Amniotic stem cell (primary cell): ENCODE measurements at places on chromosomes 5 and 9.

GRCh38 chr9:134536931-134537330 lies 104.7 kb upstream of the COL5A1 start:
- no peak for DNase-seq

DNA sequence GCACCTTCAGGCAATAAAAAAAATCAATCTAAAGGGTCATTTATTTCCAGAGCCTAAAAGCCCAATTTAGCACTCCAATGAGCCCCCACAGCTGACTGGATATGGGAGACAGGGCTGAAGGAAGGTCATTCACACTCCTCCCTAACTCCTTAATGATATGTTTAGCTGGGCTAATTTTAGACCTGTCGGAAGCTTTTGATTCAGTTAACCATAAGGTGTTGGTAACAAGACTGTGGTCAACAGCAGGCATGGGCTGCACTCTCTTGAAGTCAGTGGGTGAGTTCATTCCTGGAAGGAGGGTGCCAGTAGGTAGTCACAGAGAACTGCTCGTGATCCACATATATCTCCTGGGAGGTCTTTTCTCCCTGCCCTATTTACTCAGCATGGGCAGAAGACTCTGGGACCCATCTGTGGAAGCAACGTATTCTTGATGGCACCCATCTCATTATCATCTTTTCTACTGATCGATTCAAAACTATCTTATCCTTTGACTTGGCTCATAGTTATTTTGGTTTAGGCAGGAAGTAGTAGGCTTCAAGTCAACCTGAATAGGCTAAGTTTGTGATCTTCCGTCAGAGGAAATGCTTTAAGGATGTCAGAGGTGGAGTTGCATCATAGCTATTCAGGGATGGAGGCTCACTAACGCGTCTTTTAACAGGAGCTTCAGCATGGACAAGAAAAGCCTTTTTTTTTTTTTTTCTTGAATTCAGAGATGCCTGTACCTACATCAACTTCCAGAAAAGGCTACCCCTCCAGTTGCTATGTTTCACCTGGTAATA lies 367.7 kb upstream of the SLC30A5 start:
- DNase-seq, result no peak

DNA sequence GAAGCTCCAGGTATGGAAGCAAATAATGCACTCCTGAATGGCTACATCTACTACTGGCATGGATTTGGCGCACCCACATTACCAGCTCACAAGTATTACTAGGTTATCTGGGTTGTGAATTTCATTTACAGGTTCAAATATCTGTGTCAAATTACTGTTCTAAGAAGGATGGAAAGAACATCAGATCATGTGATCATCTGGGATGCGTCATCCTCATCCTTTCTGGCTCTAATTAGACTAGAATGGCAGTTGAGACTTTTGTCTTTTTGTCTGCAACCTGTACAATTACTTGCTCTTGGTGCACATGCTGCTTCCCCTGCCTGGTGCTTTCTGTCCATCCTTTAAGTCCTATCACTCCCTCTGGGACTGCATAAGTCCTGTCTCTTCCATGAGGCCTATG lies 64.1 kb downstream of the PJA2 start:
- DNase-seq, result no peak

DNA sequence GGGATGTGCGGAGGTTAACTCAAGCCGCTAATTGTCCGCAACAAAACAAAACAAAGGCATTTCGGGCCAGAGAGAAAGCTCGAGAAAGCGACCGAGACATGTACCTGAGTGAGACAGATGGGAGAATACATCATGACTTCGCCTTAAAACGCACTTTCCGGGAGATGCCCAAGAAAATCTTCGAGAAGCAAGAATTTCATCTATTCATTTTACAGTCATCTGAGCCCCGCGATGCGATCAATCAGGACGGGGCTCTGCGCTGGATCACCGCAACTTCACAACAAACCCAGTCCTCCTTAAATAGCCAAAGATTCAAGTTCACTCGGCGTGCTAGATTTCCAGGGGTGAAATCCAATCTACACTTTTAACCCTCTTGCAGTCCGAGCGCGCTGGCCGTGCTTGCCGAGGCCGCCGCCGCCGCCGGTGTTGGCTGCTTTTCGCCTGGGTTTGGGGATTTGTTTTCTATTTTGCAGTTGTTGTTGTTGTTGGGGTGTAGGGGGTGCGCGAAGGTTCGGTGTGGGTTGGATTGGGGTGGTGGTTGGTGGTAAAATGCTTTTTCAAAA lies 482 bp downstream of the NFIB start:
- DNase-seq, result peak; percentile 3

- no peak for DNase-seq
Observed at GRCh38 chr5:172530406-172530805, 76.1 kb upstream of the SH3PXD2B start.

DNA sequence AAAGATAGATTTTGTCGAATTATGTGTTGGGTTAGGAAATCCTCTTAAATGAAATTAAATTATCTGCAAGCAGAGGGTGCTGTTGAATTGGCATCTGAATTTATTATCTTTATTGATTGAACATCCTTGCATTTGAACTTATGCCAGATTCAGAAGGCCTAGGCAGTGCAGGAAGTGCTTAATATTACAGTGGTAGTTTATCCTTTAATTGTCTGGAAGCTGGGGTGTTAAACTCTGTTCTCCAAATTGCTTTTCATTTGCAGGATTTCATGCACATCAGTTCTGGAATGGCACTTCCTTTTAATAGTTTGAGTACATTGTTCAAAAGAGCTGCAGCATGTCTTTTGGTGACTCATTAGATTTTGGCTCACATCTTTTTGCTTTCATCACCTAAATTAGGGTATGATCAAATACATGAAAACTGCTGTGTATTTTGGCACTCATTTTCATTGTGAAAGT lies 186.3 kb downstream of the KDM4C start:
- no peak for DNase-seq

DNA sequence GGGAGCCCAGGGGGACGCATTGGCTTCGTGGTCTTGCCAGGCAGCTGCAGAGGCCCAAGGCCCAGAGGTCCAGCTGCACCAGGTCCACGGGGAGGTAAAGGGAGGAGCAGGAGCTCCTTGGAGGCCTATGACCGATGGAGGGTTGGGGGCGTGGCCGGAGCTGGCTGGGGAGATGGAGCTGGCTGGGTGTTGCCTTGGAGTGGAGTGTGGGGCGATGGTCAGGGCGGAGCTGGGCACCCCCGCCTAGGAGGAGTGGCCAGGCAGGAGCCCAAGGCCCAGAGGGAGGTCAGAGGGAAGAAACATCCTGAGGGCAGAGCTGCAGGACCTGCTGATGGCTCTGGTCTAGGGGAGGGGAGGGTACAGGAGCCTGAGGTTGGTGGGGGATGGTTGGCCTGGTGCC lies 44.6 kb downstream of the KCNT1 start:
- DNase-seq, result no peak

- no peak for DNase-seq
Observed at GRCh38 chr5:68652534-68652965, 437.0 kb downstream of the PIK3R1 start.

DNA sequence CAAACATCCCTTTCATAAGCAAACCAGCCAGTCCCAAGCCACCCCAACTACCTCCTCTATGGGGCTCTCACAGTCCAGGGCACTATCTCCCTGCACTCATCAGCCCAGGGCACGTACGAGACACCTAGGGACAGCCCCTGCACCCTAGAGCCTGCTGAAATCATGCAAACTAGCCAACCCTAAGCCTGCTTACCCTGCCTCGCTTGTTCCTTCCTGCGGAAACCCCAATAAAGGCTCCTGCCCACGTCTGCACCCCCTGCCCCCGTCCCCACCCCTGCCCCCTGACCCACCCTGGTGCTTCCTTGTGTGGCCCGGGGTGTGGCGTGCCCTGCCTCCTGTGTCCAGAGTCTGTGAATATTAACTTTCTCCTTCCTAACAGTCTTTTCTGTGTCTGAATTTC lies 135.9 kb downstream of the GADD45G start:
- no peak for DNase-seq

DNA sequence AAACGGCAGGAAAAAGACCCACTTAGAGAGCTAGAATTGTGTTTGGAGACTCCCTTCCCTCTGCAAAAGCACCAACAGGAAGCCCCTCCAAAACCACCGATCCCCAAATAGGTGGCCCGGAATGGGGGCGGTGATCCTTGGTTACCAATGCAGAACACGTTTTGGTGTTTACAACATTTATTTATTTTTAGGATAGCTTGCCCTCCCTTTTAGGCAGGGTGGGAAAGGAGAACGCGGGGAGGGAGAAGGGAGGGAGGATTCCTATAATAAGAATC lies 579 bp upstream of the NTRK2 start:
- DNase-seq, result no peak

DNA sequence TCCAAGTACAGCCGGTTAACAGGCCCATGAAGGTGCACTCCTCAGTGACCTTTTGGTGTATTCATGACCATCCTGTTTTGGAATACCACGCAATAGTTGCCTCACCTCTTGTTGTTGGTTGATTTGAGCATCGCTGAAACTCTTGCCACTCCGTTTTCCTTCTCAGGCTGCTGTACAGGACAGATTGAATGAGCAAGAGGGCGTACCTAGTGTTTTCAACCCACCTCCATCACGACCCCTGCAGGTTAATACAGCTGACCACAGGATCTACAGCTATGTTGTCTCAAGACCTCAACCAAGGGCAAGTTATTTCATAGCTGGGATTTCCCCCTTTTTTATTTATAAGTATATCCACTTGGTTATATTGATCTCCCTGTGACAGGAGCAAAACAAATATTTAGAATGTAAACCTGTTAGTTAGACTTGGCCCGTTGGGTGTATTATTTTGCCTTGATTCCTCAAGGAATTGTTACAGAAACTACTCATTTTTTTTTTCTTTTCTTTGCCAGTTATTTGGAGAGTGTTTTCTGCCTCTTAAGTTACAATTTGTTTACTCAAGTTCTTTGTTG lies 38.1 kb downstream of the FAF2 start:
- no peak for DNase-seq

DNA sequence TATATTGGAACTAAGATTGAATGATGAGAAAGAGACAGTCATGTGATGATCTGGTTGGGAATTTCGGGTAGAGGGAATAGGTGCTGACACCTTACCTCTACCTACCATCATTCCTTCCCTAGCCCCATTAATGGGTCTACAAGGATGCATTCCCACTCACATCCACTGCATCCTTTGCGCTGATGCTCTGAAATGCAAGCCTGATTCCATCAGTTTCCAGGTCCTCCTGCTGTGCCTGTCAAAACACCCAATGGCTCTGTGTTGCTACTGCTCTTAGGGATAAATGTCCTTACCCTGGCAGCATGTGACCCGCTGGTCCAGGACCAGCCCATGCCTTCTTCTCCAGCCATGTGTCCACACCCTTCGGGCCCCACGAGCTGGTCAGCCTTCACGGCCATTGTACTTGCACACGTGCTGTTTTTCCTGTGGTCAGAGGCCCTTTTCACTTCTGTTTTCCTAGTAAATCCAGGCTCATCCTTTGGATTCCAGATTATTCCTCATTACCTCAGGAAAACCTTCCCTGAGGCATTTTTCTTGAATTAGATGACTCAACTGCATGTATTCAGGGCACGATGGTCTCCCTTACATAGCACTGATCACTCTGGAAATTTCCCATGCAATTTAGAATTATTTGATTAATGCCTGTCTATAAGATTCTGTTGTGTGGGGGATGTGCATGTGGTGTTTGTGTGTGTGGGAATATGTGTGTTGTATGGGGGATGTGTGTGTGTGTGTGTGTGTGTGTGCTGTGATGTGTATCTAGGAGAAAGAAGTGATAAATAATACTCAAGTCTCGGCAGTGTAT lies 185.0 kb downstream of the DIRAS2 start:
- DNase-seq, result no peak

DNA sequence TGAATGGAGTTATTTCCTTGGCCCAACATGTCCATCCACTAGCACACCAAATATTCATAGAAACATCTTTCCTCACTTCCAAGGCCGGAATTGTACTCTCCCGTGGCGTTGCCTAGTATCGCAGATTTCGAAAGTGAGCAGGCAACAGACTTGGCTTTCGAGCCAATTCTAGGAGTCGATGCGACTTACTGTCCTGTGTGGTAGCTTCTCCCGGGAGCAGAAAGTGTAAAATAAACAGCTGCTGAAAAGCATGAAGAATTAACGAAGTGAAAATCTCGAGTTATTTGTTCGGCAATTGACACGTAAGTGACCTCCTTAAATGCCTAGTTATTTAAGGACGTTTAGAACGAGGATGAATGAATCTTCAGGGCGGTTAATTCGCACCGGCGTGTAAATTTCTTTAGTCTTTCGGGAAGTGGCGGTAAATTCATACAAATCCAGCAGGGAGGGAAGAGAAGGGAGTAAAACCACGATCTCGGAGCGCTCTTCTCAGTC lies 449 bp upstream of the PCSK5 start:
- DNase-seq, result peak; percentile 46

GRCh38 chr5:119359737-119360413 lies 4.1 kb downstream of the TNFAIP8 start:
- DNase-seq, result no peak

GRCh38 chr5:125198270-125198974 lies 452.0 kb upstream of the ZNF608 start:
- DNase-seq, result peak; percentile 58

GRCh38 chr5:67985686-67986387 lies 229.7 kb upstream of the PIK3R1 start:
- no peak for DNase-seq

GRCh38 chr9:137163805-137164204 lies 6.0 kb downstream of the LRRC26 start:
- no peak for DNase-seq

DNA sequence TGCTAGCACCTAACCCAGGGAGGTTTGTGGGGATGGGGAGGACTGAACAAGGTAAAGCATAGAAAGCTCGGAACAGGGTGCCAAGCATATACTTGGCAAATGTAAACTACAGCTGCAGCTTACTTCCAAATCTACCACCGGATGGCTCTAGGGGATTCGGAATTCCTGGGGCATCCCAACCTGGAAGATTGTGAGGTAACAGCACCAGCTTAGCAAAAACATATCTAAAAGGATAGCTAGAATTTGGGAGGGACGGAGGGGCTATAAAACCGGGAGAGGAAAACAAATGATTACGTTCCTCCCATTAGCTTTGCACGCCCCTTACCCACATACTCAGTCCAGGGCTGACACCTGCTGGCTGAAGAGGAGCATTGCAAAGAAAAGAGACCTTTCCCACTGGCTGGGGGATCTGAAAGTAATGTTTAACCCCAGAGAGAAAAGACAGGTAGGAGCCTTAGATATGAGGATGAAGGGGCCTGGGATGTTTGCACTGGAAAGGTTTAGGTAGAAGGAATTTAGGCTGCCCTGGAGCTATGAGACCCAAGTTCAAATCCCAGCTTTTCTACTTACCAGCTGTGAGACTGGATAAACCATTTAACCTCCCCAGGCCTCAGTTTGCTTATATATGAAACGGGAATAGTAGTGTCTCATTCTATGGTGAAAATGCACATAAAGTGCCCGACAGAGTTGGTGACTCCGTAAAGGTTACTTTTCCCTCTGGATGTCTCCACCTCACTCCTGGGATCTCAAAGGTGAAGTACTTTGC lies 73.6 kb downstream of the FAM114A2 start:
- DNase-seq, result peak; percentile 24
